Uterine smooth muscle cell (primary cell): ENCODE measurements at places on chromosomes 13 and 19. TPM values are rescaled to one million over a fixed set of nuclear protein-coding genes. Genes with fewer than 3 reads are reported as not detected.

The HIPK4 gene
- total RNA-seq = 0.33 TPM in 1 of 2 replicates, not detected in the other

The CYP2A7 gene
- total RNA-seq = not detected in 2 replicates

The TEKTIP1 gene
- total RNA-seq = not detected in 2 replicates

The VAV1 gene
- total RNA-seq = not detected in 2 replicates

The ZDHHC20 gene
- total RNA-seq = 96.2 and 97.3 TPM in 2 replicates

The ZNF460 gene
- 56.3 and 77.2 TPM in 2 replicates for total RNA-seq

The LAMP1 gene
- 124 and 203 TPM in 2 replicates for total RNA-seq

The PTH2 gene
- not detected in 2 replicates for total RNA-seq

The WTIP gene
- total RNA-seq = 33.5 and 59.2 TPM in 2 replicates

The MAB21L1 gene
- total RNA-seq = under 0.01 and 0.12 TPM in 2 replicates

The LRRC4B gene
- 0.12 TPM in 1 of 2 replicates, not detected in the other for total RNA-seq

The CRLF1 gene
- 0.11 and 1.00 TPM in 2 replicates for total RNA-seq
